ENCODE measurements at places on chromosomes 3 and 15. TPM values are rescaled to one million over a fixed set of nuclear protein-coding genes. Genes with fewer than 3 reads are reported as not detected.

The CTXN2 gene
- total RNA-seq, result 0.27 TPM

The ELL3 gene
- total RNA-seq, result 6.4 TPM

GRCh38 chr3:38519651-38520050, 23.5 kb downstream of the EXOG start:
- no peak for DNase-seq

GRCh38 chr3:155332716-155333115, 39.2 kb upstream of the STRIT1 start:
- no peak for DNase-seq
